Stimulated activated CD4-positive, alpha-beta T cell treated with anti-CD3 and anti-CD28 coated beads, TNF-alpha, amount 100 ng/mL, for 1 hour (primary cell): ENCODE measurements at places on chromosomes 12 and 14.

DNA sequence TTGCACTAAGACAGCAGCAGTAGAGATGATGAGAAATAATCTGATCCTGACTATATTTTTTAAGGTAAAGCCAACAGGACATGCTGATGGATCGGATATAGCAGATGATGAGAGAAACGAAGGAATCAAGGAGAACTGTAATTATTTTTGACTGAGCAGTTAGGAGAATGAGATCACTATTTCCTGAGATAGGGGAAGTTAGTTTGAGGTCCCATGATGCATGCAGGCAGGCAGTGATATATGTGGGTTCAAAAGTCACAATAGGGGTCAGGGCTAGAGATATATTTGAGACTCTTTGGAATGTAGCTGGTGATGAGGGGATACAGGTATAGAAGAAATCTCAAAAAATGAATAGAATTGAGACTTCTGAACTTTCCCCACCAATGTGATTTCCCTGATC is 107.6 kb downstream of the GTF2A1 start:
- DNase-seq = no peak

DNA sequence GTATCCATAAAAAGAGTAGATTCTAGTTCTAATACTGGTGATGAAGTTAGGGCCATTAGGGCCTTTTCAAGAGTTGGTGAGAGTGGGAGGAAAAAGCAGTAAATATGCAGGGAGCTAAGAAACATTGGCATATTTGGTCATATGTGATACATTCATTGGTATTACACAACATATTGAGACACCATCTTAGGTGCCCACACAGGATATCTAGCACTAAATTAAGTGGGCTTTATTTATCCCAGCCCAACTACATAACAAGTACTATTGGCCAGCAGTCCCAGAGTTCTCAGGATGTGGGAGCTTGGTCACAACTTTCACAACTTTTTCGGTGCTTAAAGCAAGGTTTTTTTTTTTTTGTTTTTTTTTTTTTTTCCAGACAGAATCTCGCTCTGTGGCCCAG is 2.0 kb upstream of the ING4 start:
- DNase-seq = no peak

GRCh38 chr12:52183544-52183910 is 8.3 kb downstream of the KRT80 start:
- DNase-seq = no peak

GRCh38 chr12:26798640-26799039 is 34.4 kb downstream of the ITPR2 start:
- no peak for DNase-seq

DNA sequence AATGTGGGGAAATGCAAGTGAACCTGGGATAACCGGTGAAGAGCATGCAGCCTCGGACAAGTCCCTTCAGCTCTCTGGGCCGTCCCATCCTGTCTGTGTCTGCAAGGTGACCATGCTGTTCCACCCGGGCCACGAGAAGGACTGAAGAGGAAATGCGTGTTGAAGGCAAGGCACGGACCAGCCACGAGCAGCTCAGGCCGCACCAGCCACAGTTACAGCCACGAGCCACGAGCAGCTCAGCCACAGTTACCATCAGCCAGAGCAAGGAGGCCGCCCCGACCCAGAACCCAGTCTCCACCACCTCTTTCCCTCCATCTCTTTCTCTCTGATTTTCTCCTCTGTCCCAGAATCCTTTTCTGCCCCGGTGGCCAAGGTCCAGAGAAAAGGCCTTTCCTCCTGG is 18.8 kb upstream of the GALNT9 start:
- no peak for DNase-seq

DNA sequence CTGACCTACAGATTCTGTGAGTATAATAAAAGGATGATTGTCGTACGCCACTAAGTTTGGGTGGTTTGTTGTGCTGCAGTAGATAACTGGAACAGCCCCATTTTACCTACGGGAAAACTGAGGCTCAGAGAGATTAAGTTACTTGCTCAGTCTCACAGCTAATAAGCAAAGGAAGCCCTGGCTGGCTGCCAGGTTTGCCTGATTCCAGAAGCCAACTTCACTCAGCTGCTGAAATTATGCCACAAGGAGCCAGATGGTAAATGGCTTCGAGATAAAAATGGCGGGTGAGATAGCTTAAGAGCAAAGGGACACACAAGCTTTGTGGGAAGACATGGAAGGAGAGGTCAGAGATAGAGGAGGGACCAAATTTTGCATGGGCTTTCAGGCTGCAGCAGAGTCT is 191.5 kb upstream of the NOS1 start:
- no peak for DNase-seq

GRCh38 chr12:95102916-95103671 is 29.7 kb upstream of the NR2C1 start:
- no peak for DNase-seq

DNA sequence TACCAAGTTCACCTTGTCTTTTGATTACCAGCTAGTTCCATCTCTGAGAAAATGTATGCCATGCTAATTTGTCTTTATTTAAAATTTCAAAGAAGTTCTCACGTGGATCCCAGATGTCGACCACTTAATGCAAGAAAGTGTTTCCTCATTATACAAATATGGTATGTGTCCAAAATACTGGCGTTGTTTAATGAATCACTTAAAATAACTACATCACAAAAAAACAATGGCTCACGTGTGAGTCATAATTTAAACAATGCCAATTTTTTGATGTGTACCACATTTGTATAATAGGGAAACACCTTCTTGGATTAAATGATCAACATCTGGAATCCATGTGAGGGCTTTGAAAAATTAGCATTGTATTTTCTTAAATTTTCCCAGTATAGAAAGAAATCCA is 40.8 kb downstream of the DBX2 start:
- no peak for DNase-seq

DNA sequence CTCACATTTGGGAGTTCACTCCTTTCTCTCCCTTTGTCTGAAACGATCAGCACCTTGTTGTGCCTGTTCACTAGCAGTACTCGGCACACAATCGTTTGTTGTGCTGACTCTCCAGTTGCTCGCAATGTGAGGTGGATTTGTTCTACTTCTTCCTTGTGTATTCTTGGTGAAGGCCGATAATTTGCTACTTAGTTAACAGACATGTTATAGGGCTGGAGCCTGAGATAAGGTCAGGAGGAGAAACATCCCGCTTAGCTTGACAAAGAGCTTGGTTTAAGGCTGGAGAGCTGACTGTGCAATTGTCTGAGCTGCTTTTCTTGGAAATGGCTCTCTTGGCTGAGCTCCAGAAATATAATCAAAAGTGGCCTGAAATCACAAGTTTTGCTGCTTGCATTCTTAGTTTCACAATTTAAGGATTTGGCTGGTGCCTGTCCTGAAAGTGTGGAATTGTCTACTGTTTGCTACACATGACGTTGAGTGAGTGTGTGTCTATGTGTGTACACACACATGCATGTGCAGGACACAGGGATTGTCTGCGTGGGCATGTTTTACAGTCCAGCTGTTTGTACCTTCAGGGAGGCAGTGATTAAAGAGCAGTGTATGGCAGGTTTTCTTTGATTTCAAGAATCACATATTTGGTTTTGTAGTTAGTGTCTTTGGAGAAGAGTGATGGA is 77.7 kb downstream of the ARF6 start:
- no peak for DNase-seq

GRCh38 chr14:20512177-20512905 is 7.0 kb downstream of the RNASE10 start:
- DNase-seq = no peak

DNA sequence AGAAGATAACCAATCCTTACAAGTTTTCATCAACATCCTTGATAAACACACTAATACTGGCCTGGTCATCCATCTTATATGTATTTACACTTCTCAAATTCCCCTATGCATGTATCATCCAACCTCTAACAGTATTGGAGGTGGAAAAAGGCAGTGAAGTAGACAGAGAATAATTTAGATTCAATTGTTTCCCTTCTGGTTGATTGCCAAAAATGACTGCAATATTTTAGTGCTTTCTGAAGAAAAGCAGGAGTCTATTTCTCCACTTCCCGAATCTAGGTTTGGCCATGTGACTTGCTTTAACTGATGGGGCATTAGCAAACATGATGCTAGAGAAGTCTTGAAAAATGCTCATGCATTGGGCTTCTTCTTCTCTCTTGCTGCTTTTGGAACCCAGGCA is 78.3 kb upstream of the METAP2 start:
- DNase-seq = no peak

- no peak for DNase-seq
Observed at GRCh38 chr14:80275208-80275850, 64.0 kb upstream of the DIO2 start.

DNA sequence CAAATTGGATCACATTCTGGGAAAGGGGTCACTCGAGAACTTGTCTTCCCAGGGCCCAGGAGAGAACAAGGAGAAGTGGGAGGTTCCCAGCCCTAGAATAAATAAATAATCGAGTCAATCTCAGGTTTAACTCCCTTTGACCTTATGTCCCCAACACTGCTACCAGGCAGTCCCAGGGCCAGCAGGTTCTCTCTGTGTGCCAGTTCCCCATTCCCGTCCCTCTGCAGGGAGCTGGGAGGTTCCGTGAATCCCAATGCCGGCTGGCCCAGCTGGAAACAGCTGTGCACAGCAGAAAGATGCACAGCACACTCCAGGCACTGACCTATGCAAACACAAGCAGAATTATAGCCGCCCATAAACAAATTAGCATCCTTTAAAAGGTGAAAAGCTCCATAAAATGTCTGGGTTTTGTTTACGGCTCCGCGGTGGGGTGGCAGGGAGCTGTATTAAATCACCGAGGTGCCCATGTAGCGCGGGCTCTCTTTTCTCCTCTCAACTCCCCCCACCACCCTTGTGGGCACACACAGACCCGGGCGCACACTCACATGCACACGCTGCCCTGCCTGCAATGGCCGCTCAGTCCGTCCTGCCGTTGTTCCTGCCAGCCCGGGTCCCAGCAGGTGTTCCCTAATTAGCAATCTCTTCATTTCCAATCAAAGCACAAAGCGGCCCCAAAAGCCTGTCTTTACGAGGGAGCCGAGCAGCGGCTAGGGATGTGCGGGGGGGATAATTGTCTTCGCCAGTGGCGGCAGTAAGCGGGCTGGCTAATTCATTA is 46.6 kb upstream of the ESRRB start:
- DNase-seq = no peak

DNA sequence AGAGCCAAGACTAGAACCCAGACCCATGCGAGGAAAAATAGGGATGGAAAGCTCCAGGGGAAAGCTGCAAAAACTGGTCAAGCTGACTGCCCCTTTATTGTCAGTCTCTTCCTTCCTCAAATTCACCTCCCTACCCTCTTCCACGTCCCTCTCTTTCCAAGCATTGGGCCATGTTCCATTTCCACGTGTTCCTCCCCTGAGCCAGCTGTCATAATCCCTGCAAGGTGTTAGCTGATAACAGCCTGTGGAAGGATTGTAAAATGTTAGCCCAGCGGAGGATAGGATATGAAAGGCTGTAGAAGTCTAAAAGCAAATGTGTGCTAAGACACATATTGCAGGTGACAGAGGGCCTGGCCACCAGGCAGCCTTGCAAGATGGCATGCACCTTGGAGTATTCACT is 88.0 kb upstream of the MAX start:
- DNase-seq = no peak

GRCh38 chr12:30701056-30701455 is 5.4 kb upstream of the IPO8 start:
- no peak for DNase-seq

- DNase-seq = no peak
Observed at GRCh38 chr14:22007784-22008412, 334.3 kb upstream of the OR4E1 start.

GRCh38 chr14:35956376-35957085 is 130.4 kb downstream of the BRMS1L start:
- no peak for DNase-seq

DNA sequence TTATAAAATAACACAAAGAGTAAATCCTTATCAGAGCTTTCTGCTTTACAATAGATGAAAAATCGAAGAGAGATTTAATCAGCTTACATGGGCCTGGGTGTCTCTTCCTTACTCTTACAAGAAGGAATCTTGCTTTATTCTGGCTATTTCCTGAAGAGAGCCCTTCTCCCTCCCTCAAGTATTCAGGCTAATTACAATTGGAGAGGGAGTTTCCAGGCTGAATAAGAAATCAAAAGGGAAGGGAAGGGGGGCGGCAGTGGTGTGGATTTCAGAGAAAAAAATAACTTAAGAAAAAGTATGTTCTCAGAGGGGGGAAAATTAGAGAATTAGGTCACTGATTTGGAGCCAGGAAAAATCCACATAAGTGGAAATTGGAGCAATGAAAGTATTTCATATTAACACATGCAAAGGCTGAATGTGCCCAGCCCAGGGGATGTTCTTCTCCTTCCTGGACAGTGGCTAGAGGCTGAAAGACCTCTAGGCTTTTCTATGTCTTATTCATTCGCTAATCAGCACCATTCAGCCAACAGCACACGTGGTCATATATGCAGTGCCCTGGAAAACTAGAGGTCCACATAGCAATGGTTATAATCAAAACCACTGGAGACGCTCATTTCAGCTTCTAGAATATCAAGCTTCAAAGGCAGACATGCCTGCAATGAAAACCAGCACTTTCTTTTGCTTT is 158.9 kb upstream of the BTG1 start:
- no peak for DNase-seq

DNA sequence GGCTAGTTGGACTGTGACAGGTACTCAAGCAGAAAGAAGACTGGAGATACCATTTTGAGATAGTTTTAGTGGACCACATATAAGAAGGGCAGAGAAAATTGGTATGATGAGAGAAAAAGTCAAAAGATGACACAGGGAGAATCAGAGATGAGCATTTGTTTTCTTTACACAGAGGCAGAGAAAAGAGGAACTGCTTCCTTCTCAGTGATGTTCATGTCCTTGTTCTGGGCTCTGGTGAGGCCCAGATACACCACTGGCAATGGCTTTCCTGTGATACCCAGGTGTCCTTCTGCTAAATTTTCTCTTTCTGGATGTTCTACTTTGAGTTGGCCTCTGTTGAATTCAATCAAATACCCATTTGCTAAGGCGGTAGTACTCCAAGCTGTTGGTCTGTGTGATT is 1782.7 kb upstream of the SEL1L start:
- no peak for DNase-seq

- peak; percentile 77 for DNase-seq
Observed at GRCh38 chr14:105351920-105352851, 37.6 kb downstream of the PACS2 start.

- DNase-seq = no peak
Observed at GRCh38 chr12:55019784-55020183, at the start of gene NEUROD4. Gene NEUROD4 (plus strand): TSS chr12:55019974. CDS start chr12:55026440, 6,466 bp downstream.

GRCh38 chr12:91133871-91134270 is 22.6 kb upstream of the LUM start:
- DNase-seq = no peak

DNA sequence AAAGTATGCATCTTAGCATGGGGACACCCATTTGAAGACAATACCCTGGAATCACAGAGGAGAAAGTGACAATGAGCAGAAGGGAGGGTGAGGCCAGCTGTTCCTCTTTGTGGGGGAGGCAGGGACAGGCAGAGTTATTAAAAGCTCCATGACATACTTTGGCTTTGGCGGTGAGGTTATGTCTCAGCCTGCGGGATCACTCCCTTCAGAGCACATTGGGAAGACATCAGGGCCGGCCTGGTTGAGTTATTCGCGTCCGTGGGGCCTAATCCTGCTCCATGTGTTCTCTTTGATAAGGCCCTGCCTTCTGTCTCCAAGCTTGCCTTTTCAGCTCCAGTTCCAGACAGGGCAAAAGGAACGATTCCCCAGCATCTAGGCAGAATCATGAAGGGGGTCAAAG is 98.8 kb upstream of the NTF3 start:
- DNase-seq = no peak
